ENCODE measurements at places on chromosomes 2 and 18.
A peak's percentile ranks its signal among the peaks of the same experiment; 100 is the strongest.

- no peak for DNase-seq
These were observed 267.2 kb upstream of the HDAC4 start for GRCh38 chr2:239668042-239668441.

GRCh38 chr18:44392933-44393332, 287.8 kb upstream of the SETBP1 start:
- DNase-seq: no peak

GRCh38 chr2:232636788-232637420, 3.5 kb downstream of the EFHD1 start:
- DNase-seq: no peak

DNA sequence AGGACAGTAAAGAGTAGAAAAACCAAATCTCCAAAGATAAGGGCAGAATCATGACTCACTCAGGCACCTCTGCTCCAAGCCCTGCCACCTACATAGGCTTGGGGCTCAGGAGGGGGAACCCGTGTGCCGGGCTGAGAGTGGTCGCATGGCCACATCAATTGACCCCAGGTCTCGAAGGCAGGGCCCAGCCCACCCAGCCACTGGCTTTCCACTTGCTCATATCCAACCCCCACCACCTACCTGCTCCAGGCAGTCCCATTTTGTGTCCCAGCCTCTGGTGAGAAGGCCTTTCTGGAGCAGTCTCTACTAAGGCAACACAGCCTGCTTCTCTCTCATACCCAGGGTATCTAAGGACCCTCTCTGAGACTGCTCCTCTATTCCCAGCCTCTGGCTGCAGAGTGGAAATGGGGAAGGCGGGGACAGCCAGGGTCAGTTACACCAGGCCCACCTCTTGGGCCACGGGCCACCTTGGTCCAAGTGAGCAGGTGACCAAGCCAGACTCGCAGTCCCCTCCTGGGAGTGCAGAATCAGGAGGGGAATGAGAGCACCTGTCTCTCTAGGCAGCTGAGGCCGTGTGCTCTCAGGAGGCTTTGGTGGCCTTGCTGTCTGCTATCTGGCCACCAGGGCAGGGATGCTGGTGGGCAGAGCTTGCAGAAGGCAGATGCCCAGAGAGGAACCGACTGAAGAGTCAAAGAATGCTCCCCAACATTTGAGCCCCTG, 20.8 kb downstream of the TFCP2L1 start:
- DNase-seq: no peak

- DNase-seq: no peak
These were observed 32.2 kb downstream of the NHEJ1 start for GRCh38 chr2:219128396-219128795.

DNA sequence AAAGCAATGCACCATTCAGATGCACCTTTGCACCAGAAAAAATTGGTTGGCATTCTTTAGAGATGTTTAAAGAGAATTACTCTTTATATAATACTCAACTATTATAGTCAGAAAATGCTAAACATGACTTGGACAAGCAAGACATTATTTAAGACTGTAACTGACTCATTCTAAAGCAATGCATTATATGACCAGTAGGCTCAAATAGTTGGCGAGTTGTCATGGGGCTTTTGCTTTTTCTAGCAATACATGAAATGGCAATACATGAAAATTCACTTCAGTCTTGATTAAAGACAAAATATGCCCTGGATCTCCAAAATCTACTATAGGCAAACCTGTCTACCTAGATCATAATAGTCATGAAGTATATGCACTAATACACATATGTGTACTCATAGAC, 216.9 kb upstream of the VWC2L start:
- DNase-seq: no peak

- no peak for DNase-seq
These were observed 296.3 kb upstream of the KCNJ3 start for GRCh38 chr2:154402213-154402612.

DNA sequence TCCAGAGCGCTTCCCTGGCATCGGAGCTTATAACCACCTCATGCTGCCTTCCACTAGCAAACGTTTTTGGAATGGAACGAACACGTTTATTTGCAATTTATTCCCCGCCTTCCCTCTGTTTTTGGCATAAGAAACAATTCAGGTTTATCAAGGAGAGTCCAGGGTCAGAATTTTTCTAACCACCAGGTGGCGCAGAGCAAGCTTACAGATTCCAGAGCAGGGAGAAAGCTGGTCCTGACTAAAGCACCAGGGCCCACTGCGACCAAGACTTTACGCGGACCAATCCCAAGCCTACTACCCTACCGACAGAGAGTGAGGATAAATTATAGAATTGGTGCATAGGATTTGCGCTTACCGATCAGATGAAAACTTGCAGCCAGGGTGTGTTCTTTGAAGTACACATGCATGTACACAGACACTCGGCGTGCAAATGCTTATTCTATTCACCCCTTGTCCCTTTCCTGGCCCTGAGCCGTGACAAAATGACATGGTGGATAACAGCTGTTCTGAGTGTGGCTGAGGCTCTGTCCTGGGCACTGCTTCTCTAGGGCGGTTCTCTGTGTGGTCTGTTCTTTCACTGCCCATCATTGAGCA, 34.7 kb downstream of the NAPG start:
- peak; percentile 7 for DNase-seq

- no peak for DNase-seq
These were observed 13.9 kb downstream of the RDH14 start for GRCh38 chr2:18546567-18546966.

DNA sequence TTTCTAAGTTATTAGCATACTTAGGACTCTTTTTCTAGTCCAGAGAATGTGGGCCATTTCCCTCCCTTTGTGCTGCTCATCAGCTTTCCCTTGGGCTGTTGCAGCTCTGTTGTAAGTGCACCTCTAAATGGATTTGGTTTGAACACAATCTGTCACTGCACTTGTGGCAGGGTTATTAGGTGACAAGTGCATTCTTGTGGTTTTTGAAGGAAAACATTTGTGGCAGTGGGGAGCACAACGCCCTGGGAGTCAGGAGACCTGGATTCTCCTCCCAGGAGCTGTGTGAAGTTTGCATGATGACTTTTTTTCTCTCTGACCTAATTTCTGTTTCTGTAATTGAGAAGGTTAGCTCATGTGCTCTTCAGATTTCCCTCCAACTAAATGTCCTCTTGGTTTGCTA, 630.9 kb upstream of the FAM98A start:
- DNase-seq: no peak

DNA sequence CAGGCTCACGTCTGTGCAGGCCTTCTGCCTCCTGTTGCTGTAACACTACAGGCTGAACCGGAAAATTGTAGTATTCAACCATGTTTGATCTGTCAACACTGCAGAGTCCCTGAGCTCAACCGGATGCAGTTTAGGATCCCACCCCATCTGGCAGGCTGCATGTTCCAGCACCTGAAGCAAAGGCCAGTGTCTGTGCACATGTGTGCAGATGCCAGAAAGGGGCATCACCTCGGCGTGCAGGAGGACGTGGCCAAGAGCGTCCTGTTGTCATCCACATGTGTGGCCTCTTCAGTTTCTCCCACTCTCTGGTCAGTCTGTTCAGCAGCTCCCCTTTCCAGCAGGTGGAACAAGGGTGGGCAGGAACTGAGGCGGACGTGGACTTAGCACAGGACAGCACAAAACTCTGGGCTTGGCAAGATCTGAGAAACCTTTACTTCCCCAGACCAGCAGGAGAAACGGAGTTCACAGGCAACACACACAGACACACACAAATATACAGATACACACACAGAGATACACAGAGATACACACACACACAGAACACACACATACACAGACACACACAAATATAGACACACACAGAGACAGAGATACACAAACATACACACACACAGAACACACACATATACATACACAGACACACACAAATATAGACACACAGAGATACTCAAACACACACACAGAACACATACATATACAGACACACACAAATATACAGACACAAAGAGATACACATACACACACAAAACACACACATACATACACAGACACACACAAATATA, 111.3 kb downstream of the NDUFA10 start:
- DNase-seq: no peak

DNA sequence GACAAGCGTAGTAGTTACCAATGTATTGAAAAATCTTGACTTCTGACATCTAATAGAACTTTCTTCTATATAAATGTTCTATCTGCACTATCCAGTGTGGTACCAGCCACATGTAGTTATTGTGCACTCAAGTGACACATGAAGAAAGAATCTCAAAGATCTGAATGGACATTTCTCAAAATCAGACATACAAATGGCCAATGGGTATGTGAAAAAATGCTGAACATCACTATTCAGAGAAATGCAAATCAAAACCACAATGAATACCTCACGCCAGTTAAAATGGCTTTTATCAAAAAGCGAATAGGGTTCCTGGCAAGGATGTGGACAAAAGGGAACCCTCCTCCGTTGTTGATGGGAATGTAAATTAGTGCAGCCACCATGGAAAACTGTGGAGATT, 37.5 kb upstream of the SMCHD1 start:
- no peak for DNase-seq

- DNase-seq: no peak
These were observed 28.0 kb downstream of the SULT1C2 start for GRCh38 chr2:108316461-108317258.

DNA sequence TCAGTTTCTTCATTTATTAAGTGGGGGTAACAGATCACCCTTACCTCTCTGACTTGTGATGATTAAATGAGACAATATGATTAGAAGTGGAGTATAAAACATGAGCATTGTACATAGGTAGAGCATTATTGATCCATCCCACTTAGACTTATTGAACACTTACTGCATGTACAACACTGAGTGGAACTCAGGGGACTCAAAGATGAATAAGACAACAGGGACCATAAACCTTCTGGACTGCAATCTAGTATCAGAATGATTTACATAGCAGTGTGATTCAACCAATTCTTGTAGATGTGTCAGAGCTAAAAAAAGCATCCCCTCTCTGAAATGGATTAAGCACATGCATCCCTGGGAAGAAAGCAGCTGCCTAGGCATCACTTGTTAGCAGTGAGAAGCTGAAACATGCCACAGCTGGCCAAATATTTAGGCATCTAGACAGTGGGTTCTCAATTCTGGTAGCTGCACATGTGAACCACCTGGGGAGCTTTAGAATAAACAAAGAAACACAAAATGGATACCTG, 111.5 kb downstream of the CYRIA start:
- no peak for DNase-seq

DNA sequence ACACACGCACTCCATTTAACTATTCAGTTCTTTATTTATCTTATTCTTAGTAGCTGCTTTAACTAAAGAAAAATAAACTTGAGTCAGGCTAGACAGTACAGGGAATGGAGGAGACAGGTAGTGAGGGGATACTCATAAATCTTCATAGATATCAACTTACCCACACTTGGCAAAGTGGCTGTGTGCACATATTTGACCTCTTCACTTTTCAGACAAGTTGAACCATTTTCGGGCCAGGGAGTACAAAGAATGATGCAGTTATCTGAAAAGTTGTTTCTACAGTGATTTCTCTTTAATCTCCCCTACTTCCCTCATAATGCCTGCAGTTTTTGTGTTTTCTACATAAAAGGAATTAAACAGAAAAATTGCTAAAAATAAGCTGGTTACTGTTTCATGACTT, 307.5 kb downstream of the GULP1 start:
- DNase-seq: no peak

GRCh38 chr18:57439609-57439968, 4.4 kb downstream of the ONECUT2 start:
- DNase-seq: no peak

DNA sequence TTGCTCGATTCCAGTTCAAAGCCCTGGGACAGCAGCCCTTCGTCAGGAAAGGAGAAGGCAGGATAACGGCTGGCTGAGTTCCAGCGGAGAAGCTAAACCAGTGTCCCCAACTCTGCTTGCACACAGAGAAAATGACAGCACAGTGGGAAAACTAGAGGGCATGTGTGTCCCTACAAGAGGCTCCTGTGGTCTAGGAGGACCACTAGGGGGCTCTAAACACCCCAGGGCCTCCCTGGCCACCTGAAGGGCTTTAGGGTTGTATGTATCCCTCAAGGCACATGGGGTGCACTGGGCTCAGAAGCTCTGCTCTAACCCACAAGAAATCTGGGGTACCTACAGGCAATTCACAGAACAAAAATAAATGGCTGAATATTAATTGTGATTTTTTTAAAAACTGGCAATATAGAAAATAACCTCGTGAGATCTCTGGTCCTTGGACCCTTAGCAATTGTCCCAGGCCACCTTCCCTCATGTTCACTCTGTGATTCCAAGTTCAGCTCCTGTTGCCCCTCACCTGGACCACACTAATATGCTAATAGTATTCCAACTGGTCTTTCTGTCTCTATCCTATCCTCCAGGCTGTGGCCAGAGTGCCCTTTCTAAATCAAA, 17.5 kb downstream of the STAT1 start:
- no peak for DNase-seq

GRCh38 chr2:55729136-55729685, 35.6 kb upstream of the PNPT1 start:
- no peak for DNase-seq

DNA sequence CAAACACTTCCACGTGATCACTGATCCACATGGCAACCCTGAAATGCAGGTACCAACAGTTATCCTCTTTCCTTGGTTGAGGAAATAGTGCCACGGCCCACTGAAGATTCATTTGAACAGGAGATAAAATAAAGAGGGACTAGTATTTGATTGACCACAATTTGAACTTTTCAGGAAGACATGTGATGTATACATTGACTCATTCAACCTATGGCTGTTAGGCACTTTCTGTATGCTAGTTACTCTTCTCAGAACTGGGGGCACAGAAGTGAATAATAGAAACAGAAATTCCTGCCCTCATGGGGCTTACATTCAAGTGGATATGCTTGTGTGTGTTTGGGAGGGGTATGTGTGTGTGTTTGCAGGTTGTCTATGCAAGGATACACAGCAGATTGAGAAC, 199.6 kb downstream of the PRKCE start:
- no peak for DNase-seq

GRCh38 chr2:98706591-98706990, 24.3 kb downstream of the MGAT4A start:
- no peak for DNase-seq

- no peak for DNase-seq
These were observed 17.1 kb downstream of the KRCC1 start for GRCh38 chr2:88038263-88039105.

DNA sequence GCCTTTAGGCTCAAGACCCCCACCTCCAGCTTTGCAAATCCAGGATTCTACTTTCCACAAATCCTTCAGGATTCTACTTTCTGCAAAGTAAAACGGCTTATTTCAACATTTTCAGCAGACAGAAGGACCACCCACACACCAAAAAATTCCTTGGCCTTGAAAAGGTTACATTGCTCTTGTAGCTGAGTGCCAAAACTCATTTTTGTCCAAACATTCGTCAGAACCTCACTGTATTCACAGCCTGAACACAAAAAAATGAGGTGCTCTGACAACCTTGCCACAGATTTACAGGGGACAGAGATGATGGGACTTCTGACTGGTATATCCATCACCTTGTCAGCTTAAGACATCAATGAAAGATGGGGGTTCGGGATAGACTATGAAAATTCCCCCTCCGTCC, 63.0 kb upstream of the COX7A2L start:
- no peak for DNase-seq

GRCh38 chr2:43612944-43613343, 17.1 kb upstream of the THADA start:
- no peak for DNase-seq

Data from stimulated activated CD4-positive, alpha-beta T cell treated with anti-CD3 and anti-CD28 coated beads, Interleukin-15, amount 100 ng/mL, for 1 hour (primary cell).